ENCODE measurements at places on chromosomes 5 and 9.
A peak's percentile ranks its signal among the peaks of the same experiment; 100 is the strongest.

GRCh38 chr9:72052122-72052521 is 8.3 kb downstream of the C9orf57 start:
- DNase-seq, result no peak

GRCh38 chr9:131500939-131501541 is 1.7 kb upstream of the POMT1 start:
- no peak for DNase-seq

GRCh38 chr5:63022403-63022802 is 443.8 kb downstream of the LRRC70 start:
- DNase-seq, result no peak

DNA sequence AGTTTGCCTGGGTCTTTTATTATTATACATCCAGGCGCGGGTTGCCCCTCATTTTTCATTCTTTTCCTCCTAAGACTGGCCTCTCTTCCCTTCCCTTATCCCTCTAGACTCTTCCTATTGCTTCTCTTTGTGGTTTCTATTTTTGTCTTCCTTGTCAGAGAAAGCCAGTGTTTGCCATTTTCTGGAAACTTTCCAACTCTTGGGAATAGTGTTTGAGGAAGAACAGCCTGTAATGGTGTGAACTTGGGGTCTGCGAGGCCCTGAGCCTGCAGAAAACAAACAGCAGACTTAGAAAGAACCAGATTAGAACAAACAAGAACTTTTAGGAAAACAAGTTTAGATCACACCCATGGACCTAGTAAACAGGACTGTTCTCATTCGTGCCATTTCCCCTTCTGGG is 15.5 kb downstream of the PRKACG start:
- no peak for DNase-seq

DNA sequence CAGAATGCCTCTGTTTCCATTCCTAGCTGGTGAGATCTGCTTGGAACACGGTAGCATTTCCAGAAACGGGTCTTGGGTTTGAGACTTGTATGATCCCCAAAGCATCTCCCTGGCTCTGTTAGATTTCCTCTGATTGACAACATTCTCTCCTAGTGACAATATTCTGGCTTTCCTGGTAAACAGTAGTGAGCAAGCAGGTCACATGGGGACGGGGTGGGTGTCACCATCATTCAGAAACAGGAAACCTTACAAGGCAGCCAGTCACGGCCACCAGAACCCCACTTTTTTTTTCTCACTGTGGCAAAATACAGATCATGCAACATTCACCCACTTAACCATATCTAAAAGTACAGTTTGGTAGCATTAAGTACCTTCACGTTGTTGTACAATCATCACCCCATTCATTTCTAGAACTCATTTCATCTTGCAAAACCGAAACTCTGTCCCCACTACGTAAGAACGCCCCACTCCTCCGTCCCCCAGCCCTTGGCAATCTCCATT is 90.1 kb upstream of the LMX1B start:
- DNase-seq, result no peak

DNA sequence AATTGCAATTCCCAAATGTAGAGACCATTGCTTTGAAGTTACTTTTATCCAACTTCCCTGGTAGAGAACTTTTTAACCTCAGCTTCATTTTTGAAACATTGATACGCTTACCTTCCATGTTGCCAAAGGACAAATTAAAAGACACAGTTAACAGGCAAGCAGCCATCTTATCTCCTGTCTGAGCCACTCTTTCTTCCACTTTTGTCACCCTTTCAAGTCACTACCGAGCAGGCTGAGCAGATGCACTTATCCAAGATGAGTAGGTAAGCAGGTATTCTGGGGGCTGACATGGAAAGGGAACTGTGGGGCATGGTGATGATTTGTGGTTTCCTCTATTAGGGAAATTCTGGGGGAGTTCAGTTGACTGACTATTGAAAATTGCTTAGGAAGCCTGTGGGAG is 66.7 kb downstream of the DOCK2 start:
- no peak for DNase-seq

DNA sequence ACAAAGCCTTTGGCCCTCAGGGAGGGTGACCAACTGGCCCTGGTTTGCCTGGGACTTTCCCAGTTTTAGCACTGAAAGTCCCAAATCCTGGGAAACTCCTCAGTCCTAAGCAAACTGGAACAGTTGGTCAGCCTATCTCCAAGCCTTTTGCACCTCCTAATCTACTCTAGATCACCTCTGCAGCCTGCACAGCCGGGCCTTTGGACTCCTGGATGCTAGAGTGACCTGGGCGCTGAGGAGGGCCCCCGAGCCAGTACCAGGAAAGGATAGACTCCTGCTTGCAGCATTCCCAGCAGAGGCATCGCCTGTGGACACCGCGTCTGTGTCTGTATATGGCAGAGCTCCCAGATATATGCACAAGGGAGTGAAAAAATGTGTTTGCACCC is 15.1 kb downstream of the IRF1 start:
- no peak for DNase-seq

- no peak for DNase-seq
Measured at GRCh38 chr9:136921307-136921706, 23.2 kb downstream of the FBXW5 start.

DNA sequence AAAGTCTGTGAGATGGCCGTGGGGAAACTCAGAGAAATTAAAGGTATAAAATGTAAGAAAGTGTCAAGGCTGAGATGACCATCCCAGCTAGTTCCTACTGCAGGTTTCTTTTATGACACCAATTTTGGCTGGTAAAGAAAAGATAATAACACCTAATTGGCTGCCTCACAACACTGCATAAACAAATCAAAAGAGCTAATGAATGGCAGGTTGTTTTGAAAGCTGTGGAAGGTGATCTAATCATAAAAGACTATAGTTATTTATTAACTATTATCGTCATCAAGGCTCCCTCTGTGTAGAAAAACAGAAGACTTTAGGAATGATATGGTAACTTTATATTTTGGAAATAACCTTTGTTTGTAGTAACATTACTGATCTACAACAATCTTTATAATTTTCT is 3.5 kb upstream of the SPINK5 start:
- DNase-seq, result no peak

- no peak for DNase-seq
Measured at GRCh38 chr9:132494857-132495256, 84.8 kb downstream of the CFAP77 start.

GRCh38 chr9:68762570-68762969 is 57.5 kb downstream of the PIP5K1B start:
- peak; percentile 68 for DNase-seq

DNA sequence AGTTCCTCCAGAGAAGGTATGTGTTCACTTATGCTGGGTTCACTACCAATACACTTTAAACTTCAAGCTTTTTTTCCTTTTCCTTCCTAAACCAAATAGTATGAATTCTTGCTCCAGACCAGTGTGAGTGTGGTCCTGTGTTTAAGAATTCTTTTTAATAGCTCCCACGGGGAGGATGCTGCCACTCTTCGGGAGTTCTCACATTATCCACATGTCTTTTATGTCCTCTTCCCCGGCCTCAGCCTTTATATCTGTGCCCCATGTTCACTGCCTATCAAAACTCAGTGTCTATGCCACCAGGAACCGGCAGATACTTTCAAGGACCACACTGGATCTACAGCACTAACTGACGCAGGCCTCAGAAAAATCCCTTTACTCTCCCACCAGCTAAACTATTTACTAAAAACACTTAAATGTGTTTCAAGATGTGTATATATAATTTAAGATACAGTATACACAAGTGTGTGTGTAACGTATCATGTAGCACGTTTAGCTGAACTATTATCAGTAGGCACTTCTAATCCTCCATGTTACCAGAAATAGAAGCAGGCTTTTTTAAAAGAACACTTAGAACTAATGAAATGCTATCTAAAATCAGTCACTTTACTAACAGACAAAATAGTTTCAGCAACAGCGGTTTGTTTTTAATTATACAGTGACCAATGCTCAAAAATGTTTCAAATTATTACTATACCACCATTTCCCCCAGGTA is 88.0 kb downstream of the PLPP1 start:
- DNase-seq, result no peak
